ENCODE measurements at places on chromosomes 7 and 10.

DNA sequence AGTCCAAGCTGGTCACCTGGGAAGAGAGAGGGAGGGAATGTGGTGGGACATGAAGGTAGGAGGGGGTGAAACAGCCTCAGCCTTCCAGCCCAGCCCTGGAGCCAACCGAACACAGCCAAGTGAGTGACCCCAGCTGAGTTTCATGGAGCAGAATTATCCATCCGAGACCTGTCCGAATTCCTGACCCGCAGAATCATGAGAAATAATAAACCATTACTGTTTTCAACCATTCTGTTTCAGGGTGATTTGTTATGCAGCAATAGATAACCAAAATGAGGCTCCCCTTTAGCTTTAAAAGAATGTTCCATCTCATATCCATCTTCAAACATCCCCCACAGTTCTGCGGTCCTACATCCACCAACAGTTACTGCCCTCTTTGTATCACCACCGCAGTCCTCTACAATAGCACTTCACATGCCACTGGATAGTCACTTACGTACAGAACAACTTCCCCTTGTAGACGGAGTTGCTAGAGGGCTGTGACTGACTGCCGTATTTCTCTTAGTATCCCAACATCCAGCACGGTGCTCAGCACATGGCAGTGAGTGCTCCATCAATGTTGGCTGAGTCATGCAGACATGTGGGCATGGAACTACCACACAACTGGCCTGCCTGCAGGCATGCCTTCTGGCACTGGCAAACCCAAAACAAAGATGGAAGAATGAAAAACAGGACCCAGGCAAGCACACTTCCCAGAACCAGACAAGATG, 18.5 kb downstream of the KIAA1549 start:
- DNase-seq: no peak

GRCh38 chr7:5397736-5398135, 25.9 kb downstream of the TNRC18 start:
- no peak for DNase-seq

DNA sequence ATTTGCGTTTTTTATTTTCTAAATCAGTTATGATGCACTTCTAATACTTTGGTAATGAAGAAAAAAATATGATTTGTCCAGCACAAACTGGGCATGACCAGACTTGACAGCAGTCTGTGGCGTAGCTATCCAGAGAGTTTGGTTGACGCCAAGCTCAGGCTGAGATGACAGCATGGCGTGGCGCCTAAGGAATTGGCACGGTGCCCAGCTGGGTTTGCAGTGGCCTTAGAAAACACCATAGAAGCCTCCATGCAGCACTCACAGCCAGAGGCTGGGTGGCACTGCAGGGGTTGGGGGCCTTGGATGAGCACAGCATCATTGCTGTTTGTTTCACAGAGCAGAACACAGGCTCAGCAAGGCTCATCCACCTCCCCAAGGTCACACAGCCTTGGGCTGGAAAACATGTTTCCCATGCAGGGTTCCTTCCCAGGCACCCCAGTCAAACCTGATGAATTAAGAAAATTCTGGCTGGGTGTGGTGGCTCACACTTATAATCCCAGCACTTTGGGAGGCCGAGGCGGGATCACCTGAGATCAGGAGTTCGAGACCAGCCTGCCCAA, 88.9 kb downstream of the GTF2IRD1 start:
- DNase-seq: no peak

- no peak for DNase-seq
Measured at GRCh38 chr7:148185041-148185440, 405.5 kb upstream of the C7orf33 start.

- DNase-seq: no peak
Measured at GRCh38 chr10:122981066-122981464, 864 bp downstream of the PSTK start.

GRCh38 chr10:12588091-12588860, 238.9 kb downstream of the CAMK1D start:
- no peak for DNase-seq

DNA sequence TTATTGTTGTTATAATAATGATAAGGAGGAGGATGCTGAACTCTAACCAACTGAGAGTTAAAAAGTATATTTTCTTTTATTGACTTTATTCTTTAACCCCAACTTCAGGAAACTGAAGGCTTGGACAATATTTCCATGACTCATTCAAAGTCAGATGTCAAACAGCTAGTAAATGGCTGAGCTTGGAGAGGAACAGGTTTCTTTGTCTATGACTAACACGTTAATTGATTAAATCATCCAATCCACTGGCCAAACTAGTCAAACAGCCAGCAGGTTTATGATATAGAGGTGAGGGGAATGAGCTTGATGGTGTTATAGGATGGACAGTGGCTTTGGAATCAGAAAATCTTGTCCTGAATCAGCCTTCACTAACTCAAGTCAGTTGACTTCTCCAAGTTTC, 119.1 kb upstream of the WDR11 start:
- no peak for DNase-seq

- DNase-seq: no peak
Measured at GRCh38 chr10:98135222-98135899, 904 bp downstream of the R3HCC1L start.
